ENCODE measurements at places on chromosomes 16 and 17.

DNA sequence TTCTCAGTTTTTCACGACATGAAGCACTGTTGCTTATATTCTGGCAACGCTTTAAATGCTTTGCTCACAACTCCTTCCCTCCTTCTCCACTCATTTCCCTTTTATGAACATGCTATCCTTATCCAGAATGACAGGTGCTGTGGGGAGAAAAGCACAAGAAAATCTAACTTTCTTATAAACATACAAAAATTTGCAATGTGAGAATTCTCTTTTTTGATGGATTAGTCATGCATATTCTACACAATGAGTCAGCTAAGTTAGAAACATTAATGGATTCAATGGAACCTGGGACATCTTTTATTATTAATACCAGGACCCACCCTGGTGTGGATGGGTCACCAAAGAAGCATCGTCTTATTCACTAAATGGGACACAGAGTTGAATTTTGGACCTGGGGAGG lies 234.6 kb upstream of the CDH5 start:
- DNase-seq, result no peak

GRCh38 chr16:74998481-74999218 lies at the start of gene ZNRF1:
Gene ZNRF1, plus strand, starts transcription at chr16:74999024. Its CDS starts 648 bp downstream, at chr16:74999672.
- peak; percentile 86 for DNase-seq

- peak; percentile 96 for DNase-seq
Observed at GRCh38 chr17:77429969-77430752, 289.4 kb downstream of the SEC14L1 start.

- no peak for DNase-seq
Observed at GRCh38 chr17:4086041-4086483, 56.8 kb downstream of the ZZEF1 start.

Measured in cardiac muscle cell (in vitro differentiated cells and primary cell).